ENCODE measurements at places on chromosomes 2 and 18.

DNA sequence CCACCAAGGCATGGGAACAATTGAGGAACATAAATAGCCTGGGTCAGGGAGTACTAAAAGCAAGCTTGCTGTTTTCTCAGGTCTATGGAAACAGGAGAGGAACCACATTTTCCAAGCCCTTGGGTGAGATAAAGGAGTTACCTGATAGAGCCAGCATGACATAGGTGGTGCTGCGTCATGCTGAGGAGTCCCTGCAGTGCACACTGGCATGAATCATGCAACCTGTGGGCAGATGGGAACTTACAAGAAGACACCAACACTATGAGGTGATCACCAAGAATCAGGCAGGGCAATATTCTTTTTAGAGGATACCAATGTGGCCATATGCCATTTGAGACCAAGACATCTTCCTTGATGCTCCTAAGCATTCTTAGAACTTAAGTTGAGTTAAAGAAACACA lies 531.8 kb downstream of the ZEB2 start:
- no peak for DNase-seq

DNA sequence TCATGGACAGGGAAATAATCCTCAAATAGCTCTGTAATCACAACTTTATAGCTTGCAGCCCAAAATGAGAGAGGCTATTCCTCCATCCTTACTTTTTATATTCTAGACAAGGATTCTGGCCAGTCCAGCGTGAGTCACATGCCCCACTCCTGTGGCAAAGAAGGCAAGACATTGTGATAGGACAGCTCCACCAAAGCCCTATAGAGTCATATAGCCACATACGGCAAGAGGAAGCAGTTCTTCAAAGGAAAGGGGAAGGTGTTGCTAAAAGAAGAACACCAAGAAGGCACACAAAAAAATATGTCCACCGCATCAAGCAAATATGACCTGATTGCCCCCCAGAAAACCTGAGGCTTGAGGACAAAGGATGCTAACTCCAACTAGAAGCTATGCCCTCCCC lies 3.4 kb upstream of the GFPT1 start:
- no peak for DNase-seq

GRCh38 chr2:240917009-240917683 lies 11.0 kb downstream of the CROCC2 start:
- no peak for DNase-seq

DNA sequence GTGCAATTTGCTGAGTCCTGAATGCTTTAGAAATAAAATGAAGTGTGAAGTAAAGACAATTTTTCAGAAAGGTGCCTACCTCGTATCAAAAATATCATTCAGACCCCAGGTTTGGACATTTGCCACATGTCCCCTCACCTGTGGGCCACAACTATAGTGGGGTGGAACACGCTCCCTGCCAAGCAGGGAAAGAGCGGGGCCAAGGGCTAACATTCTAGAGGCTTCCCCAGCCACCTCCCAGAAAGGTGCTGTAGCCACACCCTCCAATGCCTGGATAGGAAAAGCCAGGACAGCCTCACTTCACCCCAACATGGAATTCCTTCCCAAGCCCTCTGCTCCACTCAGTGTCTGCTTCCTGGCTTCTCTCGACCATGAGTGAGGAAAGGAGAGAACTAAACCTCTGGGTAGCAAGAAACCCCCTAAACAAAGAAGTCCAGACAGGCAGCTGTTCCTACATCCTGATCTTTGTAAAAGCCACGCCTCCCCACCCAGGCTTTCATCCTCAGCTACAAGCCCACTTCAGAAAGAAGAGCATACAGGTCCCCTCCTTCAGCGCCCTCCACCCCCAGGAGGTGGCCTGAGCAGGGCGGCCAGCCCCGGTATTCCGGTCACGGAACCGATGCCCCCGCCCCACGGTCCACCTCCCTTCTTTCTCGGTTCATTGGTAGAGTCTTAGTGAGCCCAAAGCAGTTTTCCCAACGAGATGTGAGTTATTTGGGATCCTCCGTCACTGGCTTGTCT lies 2.1 kb downstream of the COL6A3 start:
- no peak for DNase-seq

GRCh38 chr2:57180678-57181077 lies 865.9 kb upstream of the VRK2 start:
- no peak for DNase-seq

GRCh38 chr2:109270505-109271312 lies 141.7 kb downstream of the SH3RF3 start:
- no peak for DNase-seq

DNA sequence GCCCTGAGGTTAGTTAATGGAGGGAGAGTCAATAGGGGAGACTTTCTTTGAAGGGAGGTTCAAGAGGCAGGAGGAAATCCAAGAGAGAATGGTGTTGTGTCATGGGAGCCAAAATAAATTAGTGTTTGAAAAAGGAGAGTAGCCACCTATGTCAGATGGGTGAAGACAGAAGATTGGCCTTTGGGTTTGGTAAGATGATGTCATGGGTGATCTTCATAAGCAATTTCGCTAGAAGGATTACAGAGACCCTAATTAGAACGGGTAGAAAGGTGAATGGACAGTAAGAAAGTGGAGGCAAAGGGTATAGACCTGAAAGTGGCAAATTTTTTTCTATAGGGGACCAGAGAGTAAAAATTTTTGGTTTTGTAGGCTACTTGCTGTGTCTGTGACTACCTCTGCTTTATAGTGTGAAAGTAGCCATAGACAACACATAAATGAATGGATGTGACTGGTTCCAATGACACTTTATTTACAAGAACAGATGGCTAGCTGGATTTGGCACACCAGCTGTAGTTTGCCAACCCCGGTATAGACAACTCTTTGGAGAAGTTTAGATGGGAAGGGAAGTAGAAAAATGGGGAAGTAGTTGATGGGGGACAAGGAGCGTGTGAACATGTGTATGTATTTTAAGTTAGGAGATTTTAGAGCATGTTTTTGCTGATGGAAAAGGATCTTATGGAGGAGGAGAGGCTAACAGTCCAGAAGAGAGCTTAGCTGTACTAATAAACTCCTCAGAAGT lies 9.3 kb downstream of the STAMBP start:
- no peak for DNase-seq

DNA sequence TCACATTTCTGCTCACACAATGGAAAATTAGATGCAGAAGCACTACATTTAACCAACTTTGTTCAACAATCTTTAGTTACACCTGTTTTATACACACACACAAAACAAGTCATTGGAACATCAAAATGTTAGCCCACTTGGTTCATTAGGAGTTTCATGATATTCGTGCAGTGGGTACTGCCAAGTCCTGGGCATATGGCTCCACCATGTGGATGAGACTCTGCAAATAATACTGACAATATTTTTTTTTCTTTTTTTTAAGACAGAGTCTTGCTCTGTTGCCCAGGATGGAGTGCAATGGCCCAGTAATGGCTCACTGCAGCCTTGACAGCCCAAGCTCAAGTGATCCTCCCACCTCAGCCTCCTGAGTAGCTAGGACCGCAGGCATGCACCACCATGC lies 34.5 kb upstream of the GRB14 start:
- no peak for DNase-seq

DNA sequence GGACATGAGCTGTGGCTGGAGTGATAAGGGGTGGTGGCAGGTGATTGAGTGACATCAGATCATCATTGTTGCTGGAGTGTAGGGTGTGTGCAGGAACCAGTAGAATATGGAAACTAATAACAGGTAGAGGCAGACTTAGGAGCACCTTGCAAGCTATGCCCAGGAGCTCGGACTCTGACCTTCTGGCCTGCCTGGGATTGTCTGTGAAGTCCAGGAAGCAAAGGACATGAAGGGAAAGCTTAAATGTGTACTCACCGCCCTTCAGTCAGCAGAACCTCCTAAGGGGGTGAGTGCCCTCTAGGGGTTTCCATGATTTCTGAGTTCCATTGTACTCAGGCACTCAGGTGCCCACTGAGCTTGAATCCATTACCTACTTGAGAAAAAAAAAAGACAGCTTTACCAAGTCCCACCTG lies 104.2 kb downstream of the CRIM1 start:
- DNase-seq: no peak

DNA sequence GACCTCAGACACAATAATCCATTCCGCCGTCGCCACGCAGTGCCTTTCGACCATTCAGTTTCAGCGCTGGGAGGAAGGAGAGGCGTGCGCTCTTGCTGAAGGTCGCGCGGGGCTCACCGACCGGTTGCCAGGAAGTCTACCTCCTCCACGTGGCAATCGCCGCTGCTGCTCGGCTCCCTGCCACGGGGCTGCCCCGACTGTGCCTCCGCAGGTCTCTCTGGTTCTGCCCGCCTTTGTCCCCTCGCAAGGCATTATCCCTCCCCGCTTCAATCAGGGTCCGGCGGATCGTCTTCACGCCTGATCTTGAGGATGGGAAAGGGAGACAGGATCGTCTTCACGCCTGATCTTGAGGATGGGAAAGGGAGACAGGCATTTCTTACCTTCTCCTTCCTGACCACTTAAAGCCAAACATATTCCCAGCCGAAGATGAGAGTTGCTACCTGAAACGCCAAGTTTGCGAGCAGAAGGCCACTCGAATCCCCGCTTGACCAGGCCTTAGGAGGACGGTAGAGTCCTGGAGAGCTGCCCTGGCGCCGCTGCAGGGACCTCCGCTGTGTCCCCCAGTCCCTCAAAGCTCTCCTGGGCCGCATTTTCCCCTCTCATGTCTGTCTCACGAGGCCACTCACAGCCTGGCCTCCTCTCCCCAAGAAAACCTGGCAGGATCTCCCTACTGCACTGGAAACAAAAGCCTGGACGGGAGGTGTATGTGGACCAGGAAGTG lies 4.3 kb upstream of the GPR45 start:
- peak; percentile 15 for DNase-seq

GRCh38 chr2:216221811-216222210 lies 112.7 kb downstream of the XRCC5 start:
- no peak for DNase-seq

DNA sequence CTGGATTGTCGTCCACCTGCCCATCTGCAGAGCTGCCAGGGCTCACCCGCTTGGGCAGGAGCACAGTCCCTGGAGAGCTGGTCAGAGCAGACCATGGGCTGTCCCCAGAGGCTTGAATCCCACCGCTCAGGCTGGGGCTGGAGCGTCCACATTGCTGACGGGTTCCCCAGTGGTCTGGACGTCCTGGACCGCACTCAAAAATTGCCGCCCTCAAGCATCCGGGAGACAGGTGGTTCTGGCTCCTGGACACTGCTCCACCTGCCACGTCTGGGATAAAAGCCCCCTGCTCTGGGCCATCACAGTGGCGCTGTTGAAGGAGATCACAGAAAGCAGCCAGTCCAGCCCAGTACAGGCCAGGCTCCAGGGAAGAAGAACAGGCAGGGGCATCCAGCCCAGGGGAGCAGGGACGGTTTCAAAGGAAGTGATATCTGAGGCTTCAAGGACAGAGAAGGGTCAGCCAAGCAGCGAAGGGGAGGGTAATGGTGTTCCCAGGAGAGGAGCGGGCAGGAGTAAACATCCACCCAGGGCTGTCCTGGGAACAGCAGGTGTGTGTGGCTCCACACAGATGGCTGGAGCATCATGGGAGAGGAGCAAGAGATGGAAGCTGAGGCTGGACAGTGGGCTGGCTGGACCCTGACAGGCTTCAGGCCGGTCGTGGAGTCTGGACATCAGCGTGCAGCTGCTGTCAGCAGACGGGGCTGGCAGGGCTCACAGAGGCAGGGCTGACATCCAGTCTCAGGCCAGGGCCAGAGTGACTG lies 21.9 kb upstream of the ID2 start:
- DNase-seq: no peak

Measured in memory B cell (primary cell).